Bronchial smooth muscle cell (primary cell): ENCODE measurements at places on chromosomes 7 and 10. TPM values are rescaled to one million over a fixed set of nuclear protein-coding genes. Genes with fewer than 3 reads are reported as not detected.

Gene NPSR1
- total RNA-seq, result not detected in 2 replicates

Gene NODAL
- not detected in 2 replicates for total RNA-seq

Gene IGF2BP3
- total RNA-seq, result 21.9 and 52.6 TPM in 2 replicates

Gene HOXA7
- under 0.01 TPM in 1 of 2 replicates, not detected in the other for total RNA-seq

Gene ANXA8L1
- total RNA-seq, result 0.16 and 0.17 TPM in 2 replicates

Gene DCLRE1C
- total RNA-seq, result 4.7 and 11.8 TPM in 2 replicates

Gene RAB19
- total RNA-seq, result not detected in 2 replicates

Gene ZNF511
- 18.0 and 26.1 TPM in 2 replicates for total RNA-seq
